ENCODE measurements at places on chromosomes 11 and 22.
A peak's percentile ranks its signal among the peaks of the same experiment; 100 is the strongest.

- DNase-seq, result no peak
These were observed 5.2 kb upstream of the MAP6 start for GRCh38 chr11:75673977-75674582.

DNA sequence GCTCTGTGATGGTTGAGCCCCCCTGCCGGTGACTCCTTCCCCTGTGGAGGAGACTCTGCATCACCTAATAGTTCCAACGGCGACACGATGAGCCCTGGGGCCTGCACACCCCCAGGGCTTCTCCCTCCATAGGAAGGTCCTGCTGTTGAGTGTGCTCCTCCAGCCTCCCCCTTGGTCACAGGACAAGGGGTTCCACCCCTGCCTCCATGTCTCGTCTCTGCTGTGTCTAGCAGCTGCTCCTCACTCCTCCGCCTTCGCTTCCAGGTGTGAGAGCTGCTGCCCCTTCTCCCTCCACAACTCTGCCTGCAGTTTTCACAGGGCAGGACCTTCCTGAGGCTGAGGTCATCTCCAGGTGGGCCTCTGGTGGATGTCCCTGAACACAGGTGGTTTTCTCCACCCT is 1416.1 kb downstream of the TBC1D22A start:
- no peak for DNase-seq

DNA sequence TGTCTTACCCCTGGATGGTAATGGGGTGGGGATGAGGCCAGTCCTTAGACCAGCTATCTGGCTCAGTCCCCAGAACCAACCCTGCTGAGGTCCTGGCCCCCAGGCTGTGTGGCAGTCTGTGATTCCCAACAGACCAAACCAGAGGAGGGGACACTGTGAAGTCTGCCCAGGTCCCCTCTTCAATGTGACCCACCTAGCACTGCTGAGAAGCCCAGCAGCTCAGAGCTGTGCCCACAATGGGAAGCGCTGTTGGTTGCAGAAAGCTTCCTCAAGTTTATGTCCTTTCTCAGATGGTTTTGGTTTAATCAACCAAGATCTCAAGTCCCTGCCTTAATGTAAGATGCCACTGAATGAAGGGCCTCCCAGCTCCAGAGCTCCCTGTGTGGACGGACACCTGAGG is 114.7 kb upstream of the IGLL5 start:
- DNase-seq, result no peak

DNA sequence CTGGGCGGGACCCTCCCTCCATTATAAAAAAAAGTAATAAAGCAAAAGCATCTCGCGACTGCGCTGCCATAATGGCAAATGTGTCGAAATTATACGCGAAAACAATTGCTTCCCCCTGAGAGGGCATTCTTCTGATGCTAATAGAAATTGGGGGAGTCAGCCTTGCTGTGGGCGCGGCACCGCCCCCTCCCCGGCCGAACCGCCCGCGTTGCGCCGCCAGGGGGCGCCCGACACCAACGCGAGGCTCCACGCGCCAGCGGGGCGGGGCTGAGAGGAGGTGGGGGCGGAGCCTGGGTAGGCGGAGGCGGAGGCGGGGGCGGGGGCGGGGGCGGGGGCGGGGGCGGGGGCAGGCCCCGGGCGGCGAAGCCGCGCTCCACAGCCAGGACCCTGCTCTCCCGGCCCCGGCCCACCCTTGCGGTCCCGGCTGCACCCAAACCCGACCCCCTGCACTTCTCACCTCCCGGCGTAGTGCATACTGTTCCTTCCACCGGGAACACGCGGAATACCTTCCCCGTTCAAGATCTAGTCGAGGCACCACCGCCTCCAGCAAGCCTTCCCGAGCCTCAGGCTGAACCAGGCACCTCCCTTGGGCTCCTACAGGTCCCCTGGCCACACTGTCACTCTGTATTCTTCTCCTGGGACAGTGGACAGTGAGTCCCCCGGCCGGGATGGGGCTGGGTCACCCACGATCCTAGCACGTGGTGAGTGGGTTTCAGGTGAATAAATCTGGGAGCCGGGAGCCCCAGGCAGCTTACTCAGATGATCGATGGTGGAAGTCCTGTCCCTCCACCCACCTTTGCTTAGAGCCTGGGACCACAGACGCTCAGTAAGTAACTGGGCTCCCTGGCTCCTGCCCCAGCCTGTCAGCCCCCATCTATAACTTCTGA is 15.5 kb upstream of the UPK3A start:
- DNase-seq, result peak; percentile 90

DNA sequence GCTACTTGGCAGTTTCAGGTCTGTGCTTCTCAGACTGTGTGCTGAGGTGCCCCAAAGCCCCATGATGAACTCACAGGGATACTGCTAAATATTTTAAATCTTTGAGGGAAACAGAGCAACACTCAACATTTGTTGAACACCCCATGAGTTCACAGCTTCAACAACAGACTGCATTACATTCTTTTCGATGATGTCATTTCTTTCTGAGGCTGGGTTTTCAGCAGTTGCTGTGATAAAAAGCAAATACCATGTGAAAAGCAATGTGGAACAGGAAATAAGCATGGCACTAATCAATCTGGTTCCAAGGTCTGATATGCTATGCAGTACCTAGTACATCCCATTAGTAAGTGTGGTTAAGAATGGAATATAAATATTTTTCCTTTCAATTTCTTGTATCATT is 82.7 kb downstream of the RPL27A start:
- no peak for DNase-seq

GRCh38 chr11:114358716-114359115 is 41.6 kb downstream of the C11orf71 start:
- no peak for DNase-seq

- no peak for DNase-seq
These were observed 10.5 kb downstream of the TSKU start for GRCh38 chr11:76793391-76794291.

DNA sequence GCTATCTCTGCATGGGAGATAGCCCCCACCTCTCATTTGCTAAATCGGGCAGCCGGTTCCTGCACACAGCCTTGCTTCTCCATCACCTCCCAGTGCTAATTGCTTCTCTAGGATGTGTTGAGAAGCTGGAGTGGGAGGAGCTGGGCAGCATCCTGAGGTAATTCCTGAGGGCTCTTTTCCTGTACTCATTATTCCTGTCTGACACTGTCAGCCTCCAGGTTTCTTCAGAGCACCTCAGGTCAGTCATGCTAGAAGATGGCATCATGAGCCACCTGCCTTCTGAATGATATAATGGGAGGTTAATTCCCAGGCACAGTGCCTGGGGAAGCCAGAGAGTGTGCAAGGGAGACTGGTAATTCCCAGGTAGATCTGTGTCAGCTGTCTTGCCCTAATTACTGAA is 133.0 kb downstream of the RAB38 start:
- DNase-seq, result no peak

DNA sequence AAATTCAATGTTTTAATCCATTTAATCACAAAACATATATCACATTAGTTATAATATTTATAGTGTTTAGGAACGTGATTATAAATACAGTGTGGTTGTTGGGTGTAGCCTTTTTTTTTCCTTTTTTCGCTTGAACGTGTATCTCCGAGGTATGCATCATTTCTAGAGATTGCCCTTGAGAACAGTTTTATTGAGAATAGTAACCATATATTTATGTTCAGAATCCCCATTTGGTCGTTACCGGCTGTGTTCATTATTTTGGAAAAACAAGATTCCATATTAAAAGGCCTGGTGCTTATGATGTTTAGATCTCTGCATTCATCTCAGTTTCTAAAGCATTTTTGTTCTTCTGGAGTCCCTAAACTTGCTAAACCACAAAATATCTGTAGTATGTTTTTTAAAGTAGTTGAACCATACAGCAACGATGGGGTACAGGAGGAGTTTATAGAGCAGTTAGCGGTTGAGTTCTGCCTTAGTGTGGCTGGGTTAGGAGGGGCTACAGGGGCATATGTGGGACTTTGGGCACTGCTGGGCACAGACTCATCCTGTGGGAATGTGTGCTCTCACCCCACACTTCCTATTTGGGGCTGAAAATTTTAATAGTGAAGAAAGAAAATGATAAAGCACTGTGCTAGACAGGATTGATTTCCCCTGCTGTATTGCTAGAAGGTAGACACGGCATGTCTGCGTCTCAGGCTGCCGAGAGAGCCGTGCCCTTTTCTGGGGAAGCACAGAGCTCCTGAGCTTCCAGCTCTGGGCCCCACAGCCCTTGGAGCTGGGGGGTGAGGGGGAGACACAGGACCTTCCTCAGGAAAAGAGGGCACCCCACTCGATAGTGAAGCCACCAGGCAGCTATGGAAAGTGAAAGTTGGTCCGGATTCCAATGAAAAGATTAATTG is 81.5 kb upstream of the PPARA start:
- peak; percentile 52 for DNase-seq

GRCh38 chr22:23182309-23183060 is 2.2 kb downstream of the BCR start:
- no peak for DNase-seq

DNA sequence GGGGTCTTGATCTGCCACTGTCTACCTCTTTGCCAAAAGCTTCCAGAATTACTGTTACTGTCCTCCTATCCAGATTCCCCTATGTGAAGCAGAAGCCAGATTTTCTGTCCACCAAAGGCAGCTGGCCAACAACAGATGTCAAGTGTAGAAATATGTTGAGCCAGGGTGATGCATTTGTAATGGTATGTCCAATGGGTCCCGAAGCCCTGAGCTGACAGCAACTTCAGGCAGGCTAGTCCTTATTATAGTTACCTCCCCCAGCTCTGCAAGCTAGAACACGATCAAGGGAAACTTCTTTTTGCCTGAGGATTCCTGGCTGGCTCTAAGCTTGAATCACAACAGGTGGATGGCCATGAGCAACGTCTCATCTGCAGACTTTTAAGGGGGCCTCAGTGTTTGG is 10.2 kb downstream of the PAMR1 start:
- DNase-seq, result no peak

- DNase-seq, result no peak
These were observed 5.1 kb upstream of the SAAL1 start for GRCh38 chr11:18111005-18111404.

- DNase-seq, result no peak
These were observed 27.3 kb downstream of the RRP7A start for GRCh38 chr22:42492323-42492690.

Data from lower lobe of right lung (tissue), 2 donors.